ENCODE measurements at places on chromosomes 11 and 22.

- no peak for DNase-seq
Observed at GRCh38 chr11:14914536-14914935, 22.5 kb upstream of the CYP2R1 start.

- no peak for DNase-seq
Observed at GRCh38 chr11:47148270-47148669, 28.4 kb downstream of the ARFGAP2 start.

- DNase-seq = no peak
Observed at GRCh38 chr11:85316967-85317366, 310.2 kb downstream of the DLG2 start.

- DNase-seq = no peak
Observed at GRCh38 chr22:31917227-31917921, 27.0 kb upstream of the YWHAH start.

- DNase-seq = no peak
Observed at GRCh38 chr11:69425895-69426544, 55.4 kb upstream of the LINC01488 start.

Measured in stimulated activated CD4-positive, alpha-beta T cell treated with anti-CD3 and anti-CD28 coated beads, Interleukin-12 subunit alpha, Interleukin-12 subunit beta, amount 100 ng/mL, for 24 hours (primary cell).